ENCODE measurements at places on chromosomes 5 and 9. TPM values are rescaled to one million over a fixed set of nuclear protein-coding genes. Genes with fewer than 3 reads are reported as not detected.

DNA sequence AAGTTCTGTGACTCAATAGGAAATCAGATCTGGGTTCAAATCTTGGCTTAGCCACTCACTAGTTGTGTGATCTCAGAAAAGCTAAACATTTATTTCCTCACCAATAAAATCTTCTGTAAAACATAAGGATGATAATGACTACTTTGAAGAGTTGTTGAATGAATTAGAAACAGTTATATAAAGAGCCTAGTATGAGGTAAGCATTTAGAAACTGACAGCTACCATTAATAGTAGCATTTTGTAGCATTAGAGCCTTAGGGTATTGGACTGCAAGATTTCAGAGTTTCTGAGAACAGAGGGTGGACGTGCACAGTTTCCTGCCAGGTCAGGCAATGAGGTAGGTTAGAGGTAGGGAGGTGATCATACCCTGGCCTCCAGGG lies 293.2 kb downstream of the CWC27 start:
- no peaks in the 10 kb centered on the region for H3K4me1 ChIP-seq
- DNase-seq, result no peak
- no peak overlapping the region for H3K4me3 ChIP-seq
- no peaks in the 10 kb centered on the region for H3K36me3 ChIP-seq
- no peaks in the 10 kb centered on the region for H3K27me3 ChIP-seq
- no peak overlapping the region for H3K27ac ChIP-seq

DNA sequence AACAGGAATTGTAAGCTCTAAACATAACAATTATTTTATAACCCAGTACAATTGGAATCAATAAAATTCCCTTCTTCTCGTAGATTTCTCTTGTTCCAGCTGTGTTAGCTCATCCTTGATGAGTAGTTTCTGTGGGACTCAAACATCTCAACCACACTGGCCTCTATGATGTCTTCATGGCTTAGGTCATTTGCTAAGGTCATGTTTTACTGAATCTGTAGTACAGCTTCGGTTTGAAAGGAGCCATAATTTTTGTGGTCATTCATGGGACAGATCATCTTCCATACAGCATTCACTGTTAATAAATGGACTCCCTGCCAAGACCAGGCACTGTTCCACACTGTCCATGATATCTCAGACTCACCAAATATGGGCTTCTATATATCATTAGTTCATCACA lies 369.0 kb upstream of the RFX3 start:
- H3K4me1 ChIP-seq, result no peaks in the 10 kb centered on the region
- no peak overlapping the region for H3K27ac ChIP-seq
- H3K4me3 ChIP-seq, result no peak overlapping the region

NNT gene
- total RNA-seq, result 22.3 TPM

DNA sequence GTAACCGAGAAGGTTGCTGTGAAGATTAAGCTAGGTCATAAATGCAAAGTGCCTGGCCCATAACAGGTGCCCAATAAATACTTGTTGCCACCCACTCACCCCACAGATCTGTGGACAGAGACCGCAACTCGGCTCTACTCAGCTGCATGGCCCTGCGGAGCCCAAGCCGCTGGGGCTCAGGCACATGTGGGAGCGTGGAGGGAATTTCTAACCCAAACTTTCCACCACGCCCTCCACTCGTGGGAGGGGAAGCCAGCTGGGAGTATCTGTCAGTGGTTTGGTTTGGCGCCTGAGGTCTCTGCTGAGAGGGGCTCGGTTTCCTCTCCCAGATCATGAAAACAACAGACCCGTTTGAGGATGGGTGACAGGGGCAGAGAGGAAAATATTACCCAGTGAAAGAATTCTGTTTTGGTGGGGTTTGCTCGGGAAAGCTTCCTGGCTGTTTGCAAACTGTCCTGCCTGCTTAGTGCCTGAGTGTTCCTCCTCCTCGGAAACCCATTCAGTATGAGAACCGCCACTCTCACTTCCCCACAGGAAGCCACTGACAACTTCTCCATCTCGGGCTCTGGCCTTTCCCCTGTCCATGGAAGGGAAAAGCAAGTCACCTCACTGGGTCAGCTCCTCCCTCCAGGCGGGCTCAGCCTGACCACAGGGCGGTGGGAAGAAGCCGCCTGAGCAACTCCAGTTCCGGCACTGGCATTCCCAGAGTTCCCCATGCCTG lies 60.1 kb downstream of the RGS3 start:
- peaks cover 73% of the 10 kb centered on the region for H3K4me1 ChIP-seq
- H3K36me3 ChIP-seq, result peaks cover 36% of the 10 kb centered on the region

PCDHB16 gene
- total RNA-seq, result not detected

DNA sequence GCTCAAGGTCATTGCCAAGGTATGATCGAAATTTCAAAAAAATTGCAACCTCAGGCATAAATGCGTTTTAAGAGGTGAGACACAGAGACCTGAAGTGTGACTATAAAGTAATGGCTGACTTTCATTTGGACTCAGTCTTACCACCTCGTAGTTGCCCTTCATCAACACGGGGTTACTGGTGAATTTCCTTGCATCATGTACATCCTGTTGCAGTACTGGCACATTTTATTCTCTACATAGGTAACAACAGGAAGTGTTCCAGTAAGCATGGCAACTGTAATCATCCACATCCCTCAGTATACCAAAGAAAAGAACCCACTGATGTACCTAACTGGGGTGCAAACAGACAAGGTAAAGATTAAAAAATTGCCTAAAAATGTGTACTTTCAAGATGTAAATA lies 29.3 kb downstream of the MOCS2 start:
- H3K27me3 ChIP-seq, result no peaks in the 10 kb centered on the region
- DNase-seq, result no peak
- no peak overlapping the region for H3K4me3 ChIP-seq
- no peaks in the 10 kb centered on the region for H3K36me3 ChIP-seq

DNA sequence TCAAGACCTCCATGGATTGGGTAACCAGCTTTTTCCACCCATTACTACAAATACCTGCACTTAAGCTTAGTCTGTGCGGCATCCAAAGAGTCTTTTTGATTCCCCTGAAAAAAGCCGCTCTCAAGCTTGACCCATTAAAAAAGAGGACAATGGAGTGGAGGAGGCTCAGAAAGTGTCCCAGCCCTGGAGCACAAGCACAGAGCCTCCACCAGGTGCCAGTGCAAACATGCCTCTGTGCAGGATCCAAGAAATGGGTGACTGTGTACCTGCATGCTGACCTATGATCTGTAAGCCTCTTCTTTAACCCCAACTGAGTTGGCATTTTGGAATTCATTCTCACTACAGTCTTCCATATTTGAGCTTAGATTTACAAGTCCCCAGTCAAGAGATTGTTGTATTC lies 168.3 kb upstream of the TLE4 start:
- H3K4me1 ChIP-seq, result no peaks in the 10 kb centered on the region
- no peak overlapping the region for H3K27ac ChIP-seq
- no peaks in the 10 kb centered on the region for H3K27me3 ChIP-seq

GRCh38 chr5:40572391-40572790 lies 107.3 kb upstream of the PTGER4 start:
- H3K36me3 ChIP-seq, result no peaks in the 10 kb centered on the region
- DNase-seq, result no peak
- no peak overlapping the region for H3K27ac ChIP-seq
- H3K27me3 ChIP-seq, result no peaks in the 10 kb centered on the region
- H3K4me1 ChIP-seq, result no peaks in the 10 kb centered on the region

DNA sequence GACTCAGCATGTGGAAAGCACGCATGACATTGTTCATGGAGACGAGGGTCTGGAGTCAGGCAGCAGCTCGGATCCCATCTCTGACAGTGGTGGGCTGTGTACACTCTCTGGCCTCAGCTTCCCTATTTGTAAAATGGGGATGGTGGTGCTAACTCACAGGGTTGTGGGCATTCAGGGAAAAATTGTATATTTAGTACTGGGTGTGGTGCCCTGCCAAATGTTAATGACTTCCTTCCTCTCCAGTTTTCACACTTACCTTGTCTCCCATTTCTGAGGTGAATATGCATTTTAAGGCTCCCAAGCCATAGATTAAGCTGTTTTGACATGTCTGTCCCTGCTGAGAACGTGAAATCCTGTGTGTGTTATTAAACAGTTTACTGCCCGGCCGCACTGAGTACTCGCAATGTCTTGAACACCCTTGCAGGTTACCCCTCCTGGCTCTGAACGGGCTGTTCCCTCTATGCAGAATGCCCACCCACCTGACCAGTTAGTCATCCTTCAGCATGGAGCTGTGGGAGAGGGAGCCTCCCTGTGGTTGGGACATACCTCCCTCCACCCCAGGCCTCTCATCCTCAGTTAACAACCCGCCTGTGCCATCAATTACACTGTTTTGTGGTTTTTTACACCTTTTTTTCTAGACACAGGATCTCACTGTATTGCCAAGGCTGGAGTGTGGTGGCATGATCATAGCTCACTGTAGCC lies 25.8 kb downstream of the TJP2 start:
- H3K4me3 ChIP-seq, result no peak overlapping the region
- no peak overlapping the region for H3K27ac ChIP-seq
- H3K36me3 ChIP-seq, result no peaks in the 10 kb centered on the region
- peaks cover 14% of the 10 kb centered on the region for H3K4me1 ChIP-seq
- no peaks in the 10 kb centered on the region for H3K27me3 ChIP-seq

DNA sequence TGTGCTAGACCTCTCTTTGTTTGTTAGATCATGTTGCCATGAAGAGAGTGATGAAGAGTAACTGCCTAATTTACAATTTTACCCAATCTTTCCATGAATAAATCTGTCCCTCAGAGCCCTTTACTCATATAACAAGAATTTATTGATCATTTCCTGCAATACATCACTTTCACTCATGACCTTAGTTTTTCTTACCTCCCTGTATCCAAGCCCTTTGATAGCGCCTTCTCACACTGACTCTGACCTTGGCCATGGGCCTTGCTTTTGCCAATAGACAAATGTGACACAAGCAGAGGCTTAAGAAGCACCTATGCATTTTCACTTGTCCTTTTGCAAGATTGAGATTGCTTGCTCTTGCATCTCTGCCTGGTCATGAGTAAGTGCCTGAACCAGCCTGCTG lies 288.1 kb downstream of the NNT start:
- no peaks in the 10 kb centered on the region for H3K4me1 ChIP-seq
- no peaks in the 10 kb centered on the region for H3K27me3 ChIP-seq
- H3K36me3 ChIP-seq, result no peaks in the 10 kb centered on the region
- H3K27ac ChIP-seq, result no peak overlapping the region

Data from CD4-positive, alpha-beta T cell (primary cell).